Coronary artery (tissue), 2 donors: ENCODE measurements at places on chromosomes 2 and 18.

DNA sequence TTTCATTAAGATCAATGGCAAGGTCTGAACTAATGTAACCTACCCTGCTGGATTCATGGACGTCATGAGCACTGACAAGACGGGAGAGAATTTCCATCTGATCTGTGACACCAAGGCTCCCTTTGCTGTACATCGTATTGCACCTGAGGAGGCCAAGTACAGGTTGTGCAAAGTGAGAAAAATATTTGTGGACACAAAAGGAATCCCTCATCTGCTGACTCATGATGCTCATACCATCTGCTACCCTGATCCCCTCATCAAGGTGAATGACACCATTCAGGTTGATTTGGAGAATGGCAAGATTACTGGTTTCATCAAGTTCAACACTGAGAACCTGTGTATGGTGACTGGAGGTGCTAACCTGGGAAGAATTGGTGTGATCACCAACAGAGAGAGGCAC is 82.3 kb upstream of the NDUFV2 start:
- DNase-seq: no peak

GRCh38 chr2:237165405-237166276 is 80.0 kb downstream of the COPS8 start:
- DNase-seq: no peak

DNA sequence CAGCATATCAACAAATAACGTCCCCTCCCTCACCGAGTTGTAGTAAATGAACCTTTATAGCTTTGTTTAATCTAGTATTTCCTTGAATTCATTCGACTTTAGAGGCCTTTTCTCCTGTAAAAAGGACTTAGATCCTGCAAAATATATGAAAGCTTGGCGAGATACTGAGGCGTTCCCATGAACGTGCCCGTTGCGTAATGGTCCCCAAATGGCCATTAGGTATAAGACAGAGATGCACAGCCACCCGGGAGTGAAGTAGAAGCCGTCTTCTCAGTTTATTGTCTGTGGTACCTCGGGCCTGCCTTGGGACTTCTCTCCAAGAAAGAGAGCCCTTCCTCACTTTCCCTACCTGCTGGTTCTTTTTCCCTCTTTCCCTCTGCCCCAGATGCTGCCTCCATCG is 310.6 kb downstream of the CELF4 start:
- DNase-seq: no peak

DNA sequence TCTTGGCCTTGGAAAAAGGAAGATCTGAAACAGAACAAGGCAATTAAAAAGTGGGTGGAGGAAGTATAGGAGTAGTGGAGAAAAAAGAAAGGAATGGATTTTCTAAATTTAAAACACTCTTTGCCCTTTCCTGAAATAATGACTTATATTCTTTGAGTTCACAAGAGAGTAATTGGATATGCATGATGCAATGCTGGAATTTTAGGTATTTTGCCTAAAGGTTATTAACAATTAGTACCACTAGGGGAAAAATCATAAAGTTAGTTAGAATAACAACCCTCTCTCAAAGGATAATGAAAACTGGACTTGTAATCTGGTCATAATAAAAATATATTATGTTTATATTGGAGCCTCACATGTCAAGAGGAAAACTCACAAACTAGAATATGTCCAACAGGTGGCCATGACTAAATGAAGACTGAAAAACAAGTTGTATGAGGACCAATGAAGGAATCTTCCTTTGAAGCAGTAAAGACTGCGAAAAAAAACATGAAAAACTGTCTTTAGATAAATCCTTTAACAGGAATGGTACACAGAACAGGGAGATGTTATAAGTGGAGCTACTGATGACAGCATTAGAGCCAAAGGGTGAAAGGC is 281.8 kb downstream of the NCKAP5 start:
- no peak for DNase-seq

GRCh38 chr2:230127195-230127594 is 58.5 kb upstream of the SLC16A14 start:
- no peak for DNase-seq

DNA sequence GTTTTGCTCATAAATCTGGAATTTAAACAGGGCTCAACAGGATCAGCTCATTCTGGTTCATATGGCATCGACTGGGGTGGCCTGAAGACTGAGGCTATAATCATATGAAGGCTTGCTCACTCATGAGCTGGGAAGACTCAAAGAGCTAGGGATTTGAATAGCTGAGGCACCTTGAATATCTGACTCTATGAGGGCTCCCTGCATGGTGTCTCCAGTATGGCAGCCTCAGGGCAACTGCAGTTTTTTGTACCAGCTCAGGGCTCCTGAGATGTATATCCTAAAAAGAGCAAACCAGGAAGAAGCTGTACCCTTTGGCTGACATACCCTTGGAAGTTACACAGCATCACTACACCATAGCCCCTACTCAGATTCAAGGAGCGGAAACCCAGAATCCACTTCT is 15.3 kb upstream of the GPR39 start:
- no peak for DNase-seq

DNA sequence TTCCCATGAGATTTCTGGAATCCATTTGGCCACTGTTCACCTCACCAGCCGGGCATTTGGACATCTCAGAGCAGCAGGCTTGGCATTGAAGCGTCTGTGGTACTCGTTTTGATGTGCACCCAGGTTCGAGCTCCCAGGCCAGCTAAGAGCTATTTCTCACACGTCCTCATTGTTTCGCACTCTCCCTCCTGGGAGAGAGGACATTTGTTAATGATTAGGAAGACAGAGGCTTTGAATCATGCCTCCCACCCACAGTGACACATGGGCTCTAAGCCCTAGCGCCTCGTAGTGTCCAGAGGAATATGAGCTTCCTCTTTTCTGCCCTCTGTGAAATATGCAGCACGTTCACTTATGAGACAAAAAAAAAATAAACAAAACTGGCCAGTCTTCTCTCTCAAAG is 361.8 kb downstream of the RND3 start:
- no peak for DNase-seq

DNA sequence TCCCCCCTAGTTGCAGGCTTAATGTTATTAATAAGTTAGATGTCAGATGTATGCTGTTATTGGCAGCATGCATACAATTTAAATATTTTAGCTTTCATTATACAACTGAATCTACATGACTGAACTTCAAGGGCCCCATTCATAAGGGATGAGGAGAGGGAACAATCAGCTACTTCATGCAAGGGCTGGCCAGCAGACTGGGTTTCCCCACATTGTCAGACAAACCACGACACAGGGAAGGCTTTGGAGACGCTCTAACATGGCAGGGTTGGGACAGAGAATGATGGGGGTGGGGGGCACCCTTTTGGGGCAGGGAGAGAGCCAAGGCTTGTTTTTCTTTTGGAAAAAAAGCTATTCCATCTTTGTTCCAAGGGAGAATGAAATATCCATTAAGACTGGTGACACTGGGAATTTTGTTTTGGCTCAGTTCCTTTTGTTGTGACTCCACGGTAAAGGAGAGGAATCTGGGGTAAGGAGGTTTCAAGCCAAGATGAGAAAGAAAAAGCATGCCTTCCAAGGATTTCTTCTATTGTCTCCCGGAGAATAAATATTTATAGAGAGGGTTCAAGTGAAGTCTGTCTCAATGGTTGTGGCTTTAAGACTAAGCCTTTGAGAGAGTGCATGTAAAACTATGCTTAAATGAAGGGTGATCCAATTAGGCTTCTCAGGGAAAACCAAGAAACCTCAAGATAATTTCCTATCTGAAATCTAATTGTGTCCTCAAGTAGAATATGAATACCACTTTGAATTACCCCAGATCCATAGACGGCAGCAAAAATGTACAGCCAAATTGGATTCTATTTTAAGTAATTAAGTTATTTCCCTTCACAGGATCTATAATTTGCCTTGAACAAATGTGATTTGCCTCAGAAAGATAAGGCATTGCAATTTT is 5.4 kb downstream of the CXCR4 start:
- DNase-seq: no peak

DNA sequence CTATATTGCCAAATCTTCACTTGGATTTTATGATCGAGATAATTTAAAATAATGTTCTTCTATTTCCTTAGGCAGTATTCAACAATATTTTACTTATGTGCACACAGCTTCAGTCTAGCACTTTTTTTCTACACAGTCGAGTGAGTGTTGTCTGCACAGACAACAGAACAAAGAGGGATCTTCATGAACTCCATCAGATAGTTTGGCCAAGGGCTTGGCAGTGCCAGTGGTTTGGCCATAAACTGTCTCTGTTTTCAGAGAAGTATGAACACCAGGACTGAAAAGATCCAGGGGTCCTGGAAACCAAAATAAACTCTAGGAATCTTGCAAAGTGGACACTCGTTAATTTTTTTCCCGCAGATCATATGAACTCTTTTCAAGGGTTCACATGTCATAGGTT is 547.3 kb downstream of the PLCL1 start:
- no peak for DNase-seq

DNA sequence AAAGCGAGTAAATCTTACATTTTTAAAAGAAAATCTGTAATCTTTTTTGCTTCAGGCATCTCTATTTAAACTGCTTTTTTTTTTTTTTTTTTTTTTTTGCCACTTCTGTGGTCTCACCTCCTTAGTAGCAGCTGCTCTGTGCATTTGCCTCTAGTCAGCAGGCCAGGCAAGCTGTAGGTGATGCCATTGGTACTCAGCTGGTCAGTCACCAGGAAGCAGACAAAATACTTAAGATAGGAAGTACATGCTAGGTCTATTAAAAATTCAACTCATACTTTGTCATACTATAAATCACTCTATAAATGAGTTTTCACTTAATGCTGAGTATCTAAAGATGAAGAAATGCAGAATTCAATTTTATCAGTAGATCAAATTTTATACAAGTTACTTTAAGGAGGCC is 83.7 kb downstream of the KYNU start:
- DNase-seq: no peak

DNA sequence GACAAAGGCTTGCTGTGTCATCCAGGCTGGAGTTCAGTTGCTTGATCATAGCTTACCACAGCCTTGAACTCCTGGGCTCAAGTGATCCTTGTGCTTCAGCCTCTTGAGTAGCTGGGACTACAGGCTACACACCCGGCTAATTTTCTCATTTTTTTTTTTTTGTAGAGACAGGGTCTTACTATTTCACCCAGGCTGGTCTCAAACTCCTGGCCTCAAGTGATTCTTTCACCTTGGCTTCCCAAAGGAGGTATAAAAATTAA is 178.0 kb downstream of the MTCL1 start:
- DNase-seq: no peak

- DNase-seq: no peak
Observed at GRCh38 chr18:77057006-77057395, 75.6 kb downstream of the MBP start.

DNA sequence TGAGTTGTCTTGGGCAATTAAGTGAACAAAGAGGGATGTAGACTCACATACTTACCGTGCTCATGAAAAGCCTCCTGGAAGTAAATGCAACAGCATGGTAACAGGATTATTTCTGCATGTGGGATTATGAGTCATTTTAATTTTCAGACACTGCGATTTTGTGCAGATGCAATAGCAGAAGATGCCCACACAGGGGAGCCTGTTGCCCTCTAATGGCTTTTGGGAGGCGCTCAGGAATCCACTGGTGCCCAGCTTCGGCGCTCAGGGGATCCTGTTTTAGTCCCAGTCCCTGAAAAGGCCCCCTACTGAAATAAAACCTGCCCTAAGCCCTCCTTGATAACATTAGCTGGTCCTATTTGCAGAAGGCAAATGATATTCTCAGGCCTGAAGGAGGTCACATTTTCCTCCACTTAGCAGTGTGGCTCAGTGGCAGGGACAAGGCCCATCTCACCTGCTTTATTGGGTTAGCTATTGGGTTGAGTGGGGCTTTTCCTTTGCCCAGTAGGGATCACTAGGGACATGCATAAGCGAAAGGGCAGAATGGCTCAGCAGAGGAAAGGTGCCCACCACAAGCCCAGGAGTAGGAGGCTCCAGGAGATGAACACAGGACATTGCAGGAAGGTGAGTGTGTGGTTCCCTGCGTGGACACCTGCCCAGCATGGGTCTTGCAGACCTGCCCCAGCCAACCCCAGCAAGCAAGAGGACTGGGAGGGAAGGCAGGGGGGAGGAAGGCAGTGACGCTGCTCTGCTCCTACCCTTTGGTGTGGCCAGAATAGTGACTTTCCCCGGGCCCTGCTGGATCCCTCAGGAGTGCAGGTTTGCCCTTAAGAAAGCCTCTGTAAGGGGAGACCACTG is 26.5 kb upstream of the KCNS3 start:
- DNase-seq: no peak

GRCh38 chr2:66579186-66580126 is 144.5 kb downstream of the MEIS1 start:
- DNase-seq: no peak

- DNase-seq: peak; percentile 90
Observed at GRCh38 chr2:205682239-205682970, at the start of gene NRP2. NRP2 (plus strand) TSS chr2:205682501; CDS start chr2:205683291, 790 bp downstream.

GRCh38 chr2:9703085-9703678 is 72.4 kb upstream of the YWHAQ start:
- DNase-seq: peak; percentile 77

DNA sequence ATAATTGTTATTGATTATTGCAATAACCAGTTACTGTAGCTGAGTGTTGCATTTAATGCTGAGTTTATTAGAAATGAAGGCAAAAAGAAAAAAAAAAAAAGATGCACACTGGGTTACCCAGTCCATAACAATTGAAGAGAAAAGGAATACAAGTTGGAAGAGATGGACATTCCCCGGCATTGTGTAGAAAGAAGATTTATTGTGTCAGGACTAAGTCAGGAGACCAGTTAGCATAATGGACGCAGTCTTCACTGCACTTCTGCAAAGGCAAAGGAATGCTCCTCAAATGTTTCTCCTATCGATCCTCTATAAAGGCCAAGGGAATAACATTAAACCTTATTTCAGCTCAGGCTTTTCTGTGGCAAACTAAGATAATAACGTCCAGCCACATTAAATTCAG is 157.8 kb downstream of the INSIG2 start:
- DNase-seq: no peak

- peak; percentile 85 for DNase-seq
Observed at GRCh38 chr2:96665083-96665569, 22.6 kb downstream of the FER1L5 start.

DNA sequence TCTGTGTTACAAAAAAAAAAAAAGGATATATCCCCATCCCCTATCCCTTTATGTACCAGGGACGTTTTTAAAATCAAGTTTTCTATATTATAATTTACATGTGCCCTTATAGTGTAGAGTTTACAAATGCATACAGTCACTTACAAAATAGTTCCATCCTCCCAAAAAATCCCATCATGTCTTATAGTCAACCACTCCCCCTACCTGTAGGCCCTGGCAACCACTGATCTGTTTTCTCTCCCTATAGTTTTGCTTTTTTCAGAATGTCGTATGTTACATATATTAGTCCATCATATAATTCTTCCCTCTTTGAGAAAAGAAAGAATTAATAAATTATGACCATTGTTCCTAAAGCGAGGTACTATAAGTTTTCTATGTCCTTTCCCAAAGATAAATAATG is 17.8 kb downstream of the CFAP210 start:
- no peak for DNase-seq

DNA sequence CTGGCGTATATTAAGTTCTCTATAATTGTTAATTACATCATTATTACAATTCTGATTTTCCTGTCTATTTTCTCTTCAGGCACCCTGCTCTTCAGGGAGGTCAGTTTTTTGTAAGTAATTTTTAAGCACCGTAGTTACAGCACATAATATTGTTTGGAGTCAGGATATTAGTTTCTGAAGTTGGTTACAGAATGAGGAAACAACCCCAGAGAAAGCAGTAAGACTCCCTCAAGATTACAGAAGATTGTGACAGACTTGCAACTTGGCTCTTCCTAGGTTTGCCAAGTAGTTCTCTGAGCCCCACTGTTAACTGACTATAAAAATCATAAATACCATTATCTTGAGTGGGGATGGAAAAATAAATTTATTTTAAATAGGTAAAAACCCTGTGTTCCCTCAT is 921 bp downstream of the RPE start:
- DNase-seq: no peak

GRCh38 chr2:179239195-179239594 is 25.4 kb downstream of the SESTD1 start:
- DNase-seq: no peak

GRCh38 chr18:26519114-26519513 is 29.2 kb downstream of the KCTD1 start:
- no peak for DNase-seq
